Activated CD8-positive, alpha-beta T cell treated with anti-CD3 and anti-CD28 coated beads, Interleukin-2, amount 10 ng/mL, durations not matched to agents 7 days and 5 days (primary cell): ENCODE measurements at places on chromosomes 11 and 22. TPM values are rescaled to one million over a fixed set of nuclear protein-coding genes. Genes with fewer than 3 reads are reported as not detected.

- DNase-seq = peak; percentile 41
Measured at GRCh38 chr11:57885298-57886050, 123.9 kb downstream of the CTNND1 start.

DNA sequence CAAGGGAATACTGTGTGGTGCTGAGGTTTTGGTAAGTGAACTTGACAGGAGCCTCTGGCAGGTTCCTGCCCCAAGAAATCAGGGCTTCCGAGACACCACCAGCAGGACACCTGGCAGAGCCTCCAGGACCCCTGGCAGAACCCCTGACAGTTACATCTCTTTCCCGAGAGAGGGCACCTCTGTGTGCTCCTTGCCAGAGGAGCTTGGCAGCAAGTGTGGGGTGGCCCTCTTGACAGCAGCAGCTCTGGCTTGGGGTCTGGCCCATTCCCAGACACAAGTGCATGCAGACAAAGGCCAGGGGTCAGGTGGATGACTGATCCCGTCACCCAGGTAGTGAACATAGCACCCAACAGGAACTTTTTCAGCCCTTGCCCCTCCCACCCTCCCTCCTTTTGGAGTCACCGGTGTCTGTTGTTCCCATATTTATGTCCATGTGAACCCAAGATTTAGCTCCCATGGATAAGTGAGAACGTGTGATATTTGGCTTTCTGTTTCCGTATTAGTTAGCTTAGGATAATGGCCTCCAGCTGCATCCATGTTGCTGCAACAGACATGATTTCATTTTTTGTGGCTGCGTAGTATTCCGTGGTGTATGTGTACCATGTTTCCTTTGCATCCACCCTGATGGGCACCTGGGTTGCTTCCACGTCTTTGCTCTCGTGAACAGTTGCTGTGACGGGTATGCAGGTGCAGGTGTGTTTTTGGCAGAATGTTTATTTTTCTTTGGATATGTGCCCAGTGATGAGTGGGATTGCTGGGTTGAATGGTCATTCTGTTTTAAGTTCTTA, 21.2 kb upstream of the OSBPL5 start:
- DNase-seq = no peak

DNA sequence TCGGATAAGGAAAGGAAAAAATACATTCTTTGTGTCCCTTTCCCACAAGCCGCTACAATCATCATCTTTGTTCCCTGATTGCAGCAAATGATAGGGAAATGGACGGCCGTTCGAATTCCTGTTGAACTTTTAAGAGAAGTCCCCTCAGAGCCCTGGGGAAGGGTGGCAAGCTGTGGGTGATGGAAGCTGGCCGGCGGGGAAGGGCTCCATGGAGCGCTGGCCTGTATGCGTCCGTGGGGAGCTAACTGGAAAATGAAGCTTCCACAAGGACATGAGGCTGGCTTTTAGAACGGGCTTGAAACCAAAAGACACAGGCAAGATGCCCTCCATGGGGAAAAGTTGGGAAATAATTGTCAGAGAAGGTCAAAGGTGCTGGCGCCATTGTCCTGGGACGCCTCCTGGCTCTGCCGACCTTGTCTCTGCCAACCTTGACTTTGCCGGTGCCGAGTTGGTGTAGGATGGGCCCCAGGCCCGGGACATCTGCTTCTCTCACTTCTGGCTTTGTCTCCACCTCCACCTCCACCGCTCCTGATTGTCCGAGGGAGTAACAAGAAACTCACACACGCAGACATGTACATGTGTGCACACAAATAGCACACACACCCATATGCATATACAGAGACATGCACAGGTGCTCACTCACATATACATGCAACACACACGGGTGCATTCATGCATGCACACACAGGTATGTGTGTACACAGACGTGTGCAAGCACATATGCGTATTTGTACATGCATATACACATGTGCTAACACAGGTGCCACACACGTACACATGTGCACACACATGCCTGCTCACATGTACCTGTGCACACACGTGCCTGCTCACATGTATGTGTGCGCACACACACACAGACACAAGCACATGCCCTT, 14.5 kb upstream of the PPARA start:
- no peak for DNase-seq

- no peak for DNase-seq
Measured at GRCh38 chr11:132410383-132410782, 1040.0 kb downstream of the NTM start.

GRCh38 chr11:9972989-9973388, 309.1 kb downstream of the SWAP70 start:
- peak; percentile 44 for DNase-seq

DNA sequence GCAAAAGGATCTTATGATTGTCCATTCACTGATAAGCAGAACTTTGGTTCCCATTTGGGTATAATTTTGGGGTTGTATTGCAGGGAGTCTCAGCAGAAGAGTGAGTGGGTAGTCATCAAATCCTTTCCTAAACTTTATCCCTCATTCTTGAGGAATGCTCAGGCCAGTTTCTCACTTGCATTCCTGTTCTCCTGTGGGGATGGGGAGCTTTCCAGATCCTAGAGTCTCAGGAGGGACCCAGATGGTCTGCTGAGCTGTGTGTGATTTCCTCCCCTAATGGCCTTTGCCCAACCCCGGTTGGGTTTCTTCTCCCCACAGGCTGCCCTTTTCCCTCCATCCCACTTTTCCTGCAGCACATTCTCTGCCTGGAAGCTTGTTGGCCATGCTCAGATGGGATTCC, 79.9 kb downstream of the MIAT start:
- no peak for DNase-seq

GRCh38 chr22:46355369-46355995, 20.0 kb downstream of the TRMU start:
- peak; percentile 71 for DNase-seq

GRCh38 chr11:34207487-34208180, 102.2 kb downstream of the NAT10 start:
- no peak for DNase-seq

GRCh38 chr11:122754553-122755322, 83.6 kb upstream of the CRTAM start:
- peak; percentile 66 for DNase-seq

DNA sequence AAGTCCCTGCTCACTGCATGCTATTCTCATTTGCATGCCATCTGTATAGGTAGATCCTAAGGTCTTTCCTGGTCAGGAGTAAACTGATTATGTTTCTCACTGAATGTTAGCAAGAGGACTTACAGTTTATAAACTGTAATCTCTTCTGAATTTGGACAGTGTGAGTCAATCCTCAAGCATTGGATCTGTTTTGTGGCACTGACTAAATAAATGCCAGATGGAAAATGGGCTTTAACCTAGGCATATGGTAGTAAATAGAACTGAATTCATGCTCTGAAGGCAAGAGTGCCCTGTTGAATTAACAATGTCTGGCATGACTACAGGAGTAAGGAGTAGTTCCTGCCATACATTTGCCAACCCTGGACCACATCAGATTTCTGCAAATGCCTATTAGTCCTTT, 11.4 kb downstream of the FAM181B start:
- DNase-seq = no peak

DNA sequence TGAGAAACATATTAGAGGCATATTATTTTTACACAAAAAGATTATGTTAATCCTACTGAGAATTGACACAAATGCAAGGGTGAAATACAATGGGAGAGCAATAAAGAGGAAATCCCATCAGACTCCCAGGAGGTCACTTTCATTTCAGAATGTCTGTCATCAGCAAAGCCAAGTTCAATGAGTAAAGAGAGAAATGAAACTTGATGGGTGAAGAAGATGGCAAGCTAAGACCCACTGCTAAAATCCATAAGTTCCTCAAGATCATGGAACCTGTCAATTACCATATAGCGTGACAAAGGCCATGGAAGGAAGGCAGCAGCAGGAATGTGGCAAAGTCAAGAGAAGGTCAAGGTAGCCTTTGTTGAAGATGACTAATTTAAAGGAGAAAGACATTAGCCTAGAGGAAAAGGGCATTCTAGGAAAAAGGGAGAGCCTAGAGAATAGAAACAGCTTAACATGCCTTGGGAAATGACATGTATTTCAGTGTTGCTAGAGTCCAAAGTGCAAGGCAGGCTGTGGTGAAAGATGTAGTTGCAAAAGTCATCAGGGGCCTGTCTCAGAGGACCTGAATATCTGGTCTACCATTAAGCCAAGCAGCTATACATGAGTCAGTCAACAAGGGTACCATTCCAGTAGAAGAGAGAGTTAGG, 43.1 kb downstream of the FAM168A start:
- DNase-seq = no peak

GRCh38 chr11:113677685-113678084, 28.4 kb downstream of the TMPRSS5 start:
- no peak for DNase-seq

- DNase-seq = no peak
Measured at GRCh38 chr11:73312851-73313327, 4.8 kb downstream of the ARHGEF17 start.

DNA sequence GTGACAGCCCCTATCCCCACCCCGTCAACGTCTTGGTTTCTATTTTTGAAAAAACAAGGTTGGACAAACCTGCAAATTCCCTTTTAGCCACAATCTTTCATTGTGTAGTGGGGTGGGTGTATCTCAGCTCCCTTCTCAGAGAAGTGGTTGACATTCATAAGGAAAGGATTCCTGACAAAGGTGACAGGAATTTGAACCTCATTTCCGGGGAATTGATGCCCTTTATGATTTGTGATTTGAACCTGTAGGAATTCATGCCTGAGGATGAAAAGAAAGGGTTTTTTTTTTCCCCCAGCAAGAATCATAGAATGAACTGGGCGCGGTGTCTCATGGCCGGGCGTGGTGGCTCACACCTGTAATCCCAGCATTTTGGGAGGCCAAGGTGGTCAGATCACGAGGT, 14.5 kb downstream of the YPEL4 start:
- DNase-seq = no peak

GRCh38 chr22:41587347-41587723, 2.3 kb downstream of the PMM1 start:
- no peak for DNase-seq

DNA sequence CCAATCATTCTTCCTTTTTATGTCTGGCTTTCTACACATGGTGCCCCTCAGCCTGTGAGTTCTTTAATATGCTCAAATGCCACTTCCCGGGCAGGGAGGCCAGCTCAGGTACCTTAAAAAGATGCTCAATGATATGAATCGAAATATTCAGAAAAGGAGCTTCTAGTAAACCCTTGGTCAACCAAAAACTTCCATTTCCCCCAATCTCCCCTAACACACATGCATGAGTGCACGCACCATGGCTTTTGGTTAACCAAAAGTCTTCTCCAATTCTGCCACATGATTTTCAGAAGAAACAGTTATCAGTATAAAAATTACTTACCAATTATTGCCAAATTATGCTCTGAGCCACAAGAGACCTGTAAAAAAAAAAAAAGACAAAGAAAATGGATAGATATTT, 135.0 kb downstream of the SERGEF start:
- no peak for DNase-seq

- no peak for DNase-seq
Measured at GRCh38 chr22:42074846-42075676, 1.0 kb downstream of the PHETA2 start.

DNA sequence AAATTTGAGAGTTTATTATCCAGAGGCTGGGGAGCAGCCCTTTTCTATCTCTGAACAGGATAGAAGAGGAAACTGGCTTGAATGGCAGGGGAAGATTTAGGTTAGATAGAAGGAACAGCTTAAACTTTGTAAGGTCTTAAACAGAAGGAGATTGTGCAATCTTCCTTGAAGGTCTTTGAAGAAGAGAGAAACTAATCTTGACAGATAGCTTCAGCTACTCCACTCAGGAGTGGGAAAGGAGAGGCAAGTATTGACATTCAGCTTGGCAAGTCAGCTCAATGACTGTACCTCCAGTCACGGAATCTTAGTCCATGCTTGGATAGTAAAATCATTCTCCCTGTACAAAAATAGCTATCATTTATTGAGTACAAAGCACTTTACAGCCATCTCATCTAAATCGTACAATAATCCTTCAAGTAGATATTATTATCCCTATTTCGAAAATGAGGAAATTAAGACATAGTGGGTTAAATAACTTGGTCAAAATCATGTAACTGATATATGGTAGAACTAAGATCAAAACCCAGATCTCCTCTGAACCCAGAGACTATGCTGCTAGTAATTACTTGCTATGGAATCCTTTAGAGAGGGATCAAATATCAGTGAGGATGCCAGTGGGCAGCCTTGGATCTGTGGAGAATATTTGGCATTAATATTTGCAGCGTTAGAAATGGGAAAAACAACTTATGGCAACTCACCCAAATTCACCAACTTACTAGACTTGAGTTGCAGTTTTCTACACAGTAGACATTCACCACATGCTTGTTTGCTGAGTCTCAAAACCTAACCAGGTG, 14.6 kb downstream of the C11orf97 start:
- no peak for DNase-seq

DNA sequence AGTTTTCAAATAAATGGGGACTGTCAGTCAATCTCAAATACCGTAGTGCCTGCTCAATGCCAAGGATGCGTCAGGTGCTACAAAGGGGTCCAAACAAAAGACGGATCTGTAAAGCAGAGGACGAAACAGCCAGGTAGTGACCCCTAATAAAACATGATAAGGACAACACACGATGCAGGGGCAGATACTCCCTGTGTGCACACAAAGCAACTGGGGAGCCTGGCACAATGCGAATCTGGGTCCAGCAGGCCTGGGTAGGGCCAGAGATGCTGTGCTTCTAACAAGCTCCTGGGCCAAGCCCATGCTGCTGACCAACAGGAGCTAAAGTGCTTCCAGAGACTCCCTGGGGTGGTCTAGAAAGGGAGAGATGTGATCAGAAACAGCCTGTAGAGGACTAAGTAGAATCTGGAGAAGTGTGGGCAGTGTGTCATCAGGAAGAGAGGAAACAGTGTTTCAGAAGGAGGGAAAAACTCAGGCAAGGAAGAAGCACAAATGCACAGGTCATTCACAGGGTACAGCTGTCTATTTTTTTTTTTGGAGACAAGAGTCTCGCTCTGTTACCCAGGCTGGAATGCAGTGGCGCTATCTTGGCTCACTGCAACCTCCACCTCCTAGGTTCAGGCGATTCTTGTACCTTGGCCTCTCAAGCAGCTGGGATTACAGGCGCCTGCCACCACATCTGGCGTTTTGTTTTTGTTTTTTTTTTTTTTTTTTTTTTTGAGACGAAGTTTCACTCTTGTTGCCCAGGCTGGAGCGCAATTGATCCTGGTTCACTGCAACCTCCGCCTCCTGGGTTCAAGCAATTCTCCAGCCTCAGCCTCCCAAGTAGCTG, 74.5 kb downstream of the MICAL3 start:
- DNase-seq = no peak

- DNase-seq = no peak
Measured at GRCh38 chr11:75571625-75572024, 9.6 kb downstream of the SERPINH1 start.

GRCh38 chr11:112880495-112880894, 80.7 kb upstream of the NCAM1 start:
- peak; percentile 72 for DNase-seq

- DNase-seq = peak; percentile 21
Measured at GRCh38 chr11:116217006-116217405, 555.8 kb downstream of the BUD13 start.

Gene FJX1
- 0.11 TPM for total RNA-seq

Gene TMEM121B
- total RNA-seq = 0.18 TPM

Gene TUBGCP6
- 58.1 TPM for total RNA-seq

Gene ADAMTS8
- not detected for total RNA-seq

Gene MEI1
- total RNA-seq = 48.1 TPM

Gene TRIM49
- not detected for total RNA-seq

Gene OSM
- 135 TPM for total RNA-seq

Gene FAM180B
- total RNA-seq = not detected

Gene DUSP8
- total RNA-seq = 0.13 TPM

Gene MYBPC3
- total RNA-seq = not detected
